ENCODE measurements at places on chromosomes 12 and 14.

DNA sequence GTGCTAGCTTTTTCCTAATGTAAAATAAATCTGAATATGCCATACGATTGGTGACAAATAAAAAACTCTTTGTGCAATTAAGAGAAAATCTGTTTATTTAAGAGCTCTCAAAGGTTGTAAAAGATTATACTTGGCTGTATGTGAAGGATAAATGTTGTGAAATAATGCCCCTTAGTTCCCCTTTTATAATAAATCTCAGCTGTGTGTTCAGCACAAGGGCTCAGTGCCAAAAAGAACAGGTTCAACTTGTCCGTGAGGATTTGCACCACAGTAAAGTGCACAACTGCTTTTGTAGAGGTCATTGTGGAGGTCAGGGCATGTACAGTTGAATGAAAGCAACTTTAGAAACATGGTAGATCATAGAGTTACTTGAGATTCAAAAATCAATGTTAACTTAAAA, 118.6 kb downstream of the TRMT5 start:
- DNase-seq: no peak

GRCh38 chr14:77498120-77498979, at the start of gene ISM2:
Gene ISM2, minus strand, starts transcription at chr14:77498816. Its CDS starts 23 bp downstream, at chr14:77498793.
- DNase-seq: no peak

DNA sequence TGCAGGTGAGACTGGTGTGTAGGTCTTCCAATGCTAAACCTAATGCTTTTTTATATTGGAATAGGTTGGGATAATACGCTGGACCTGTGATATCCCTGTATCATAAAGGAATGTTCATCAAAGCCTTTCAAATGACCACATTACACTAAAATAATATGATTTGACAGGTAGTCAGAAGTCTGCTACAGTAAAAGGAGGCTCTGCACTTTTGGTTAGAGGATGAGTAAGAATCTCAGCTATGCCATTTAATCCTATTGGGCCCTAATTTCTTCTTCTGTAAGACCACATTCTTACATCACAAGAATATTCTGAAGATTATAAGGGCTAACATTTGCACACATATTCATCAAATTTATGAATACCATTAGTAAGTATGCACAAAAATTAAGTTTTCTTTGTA, 250.5 kb upstream of the FLRT2 start:
- no peak for DNase-seq

DNA sequence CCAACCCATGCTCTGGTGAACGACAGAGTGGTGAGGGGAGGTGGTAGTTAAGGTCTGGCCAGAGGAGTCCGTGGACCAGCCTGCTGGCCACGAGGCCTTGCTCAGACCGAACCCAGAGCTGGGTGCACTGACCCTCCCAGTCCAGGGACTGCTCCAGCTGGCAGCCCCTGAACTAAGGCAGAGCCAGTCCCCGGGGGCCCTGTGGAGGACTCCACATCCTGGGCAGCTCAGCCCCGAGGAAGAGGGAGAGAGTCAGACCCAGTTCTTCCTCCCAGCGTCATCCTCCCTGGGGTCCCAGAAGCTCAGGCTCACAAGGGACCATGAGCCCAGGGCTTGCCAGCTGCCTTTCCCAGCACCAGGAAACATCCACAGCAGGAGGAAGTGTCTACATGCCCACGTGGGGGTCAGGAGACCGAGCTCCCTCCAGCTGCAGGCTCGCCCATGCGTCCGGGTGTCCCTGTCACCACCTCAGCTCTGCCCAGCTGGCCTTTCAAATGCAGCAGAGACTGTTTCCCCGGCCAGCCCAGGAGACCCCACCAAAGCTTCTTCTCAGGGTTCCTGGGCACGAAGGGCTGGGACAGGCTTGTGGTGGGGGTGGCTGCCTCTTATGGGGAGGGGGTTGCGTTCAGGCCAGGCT, 194.4 kb downstream of the KIF26A start:
- no peak for DNase-seq

GRCh38 chr14:59247801-59248584, 59.5 kb downstream of the DAAM1 start:
- DNase-seq: no peak

DNA sequence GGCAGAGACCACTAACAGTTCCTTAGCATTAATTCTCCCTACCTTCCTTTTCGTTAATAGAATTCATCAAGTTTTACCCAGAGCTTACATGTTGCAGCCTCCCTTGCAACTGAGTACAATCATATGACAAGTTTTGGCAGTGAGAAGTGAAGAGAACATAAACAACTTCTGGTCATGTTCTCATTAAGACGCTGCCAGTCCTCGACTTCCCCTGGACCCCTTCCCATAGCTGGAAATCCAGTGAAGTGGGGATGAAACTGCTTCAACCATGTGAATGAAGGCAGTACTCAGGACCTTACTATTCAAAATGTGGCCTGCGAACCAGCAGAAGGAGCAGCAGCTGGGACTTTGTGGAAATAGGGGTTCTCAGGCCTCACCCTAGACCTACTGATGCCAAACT, 133.9 kb downstream of the SPTSSA start:
- no peak for DNase-seq

GRCh38 chr14:103870891-103871595, 23.7 kb upstream of the PPP1R13B start:
- DNase-seq: no peak

DNA sequence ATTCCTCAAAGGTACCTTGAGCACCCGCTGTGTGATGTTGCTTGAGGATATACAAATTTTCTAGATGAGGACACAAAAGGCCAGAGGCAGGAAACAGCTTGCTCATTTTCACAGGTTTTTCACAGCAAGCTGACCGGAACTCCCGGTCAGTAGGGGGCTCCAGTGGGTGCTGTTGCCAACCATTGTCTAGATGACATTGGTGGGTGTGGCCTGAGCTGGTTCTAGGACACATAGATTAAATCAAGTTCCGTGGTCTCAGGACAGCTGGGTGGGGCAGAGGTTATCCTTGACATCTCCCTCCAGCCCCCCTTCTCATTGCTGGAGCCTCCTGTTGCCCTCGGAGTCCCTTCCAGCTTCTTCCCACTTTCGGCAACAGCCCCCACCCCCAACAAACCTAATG, 153.6 kb upstream of the FKBP4 start:
- DNase-seq: no peak

- no peak for DNase-seq
Measured at GRCh38 chr12:97313471-97314190, 149.0 kb upstream of the RMST start.
